ENCODE measurements at places on chromosomes 1 and 21.

- peak; percentile 47 for DNase-seq
These were observed 832 bp downstream of the HCN3 start for GRCh38 chr1:155277902-155278688.

GRCh38 chr1:243587823-243588560, 262.1 kb downstream of the AKT3 start:
- DNase-seq = no peak

- no peak for DNase-seq
These were observed 52.9 kb upstream of the SSBP3 start for GRCh38 chr1:54459140-54459539.

DNA sequence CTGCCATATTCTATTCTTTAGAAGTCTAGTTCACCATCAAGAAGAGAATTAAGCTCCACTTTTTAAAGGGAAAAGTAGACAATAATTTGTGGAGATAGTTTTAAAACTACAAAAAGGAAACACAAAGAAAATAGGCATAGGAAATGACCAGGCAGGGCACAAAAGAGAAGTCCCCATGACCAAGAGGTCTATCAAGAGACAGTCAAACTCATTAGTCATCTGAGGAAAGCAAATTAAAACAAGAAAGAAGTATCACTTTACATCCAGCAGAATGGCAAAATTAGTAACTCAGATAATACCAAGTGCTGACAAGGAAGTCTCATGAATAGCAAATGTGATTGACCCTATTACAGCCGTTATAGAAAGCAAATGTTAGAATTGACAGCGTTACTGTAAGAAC, 243.7 kb upstream of the SNX7 start:
- no peak for DNase-seq
